Renal cortical epithelial cell (primary cell): ENCODE measurements at places on chromosomes 1 and 21.

GRCh38 chr1:35532497-35533223, 24.5 kb downstream of the KIAA0319L start:
- DNase-seq: no peak

GRCh38 chr1:24584171-24584647, 28.3 kb downstream of the NCMAP start:
- no peak for DNase-seq

DNA sequence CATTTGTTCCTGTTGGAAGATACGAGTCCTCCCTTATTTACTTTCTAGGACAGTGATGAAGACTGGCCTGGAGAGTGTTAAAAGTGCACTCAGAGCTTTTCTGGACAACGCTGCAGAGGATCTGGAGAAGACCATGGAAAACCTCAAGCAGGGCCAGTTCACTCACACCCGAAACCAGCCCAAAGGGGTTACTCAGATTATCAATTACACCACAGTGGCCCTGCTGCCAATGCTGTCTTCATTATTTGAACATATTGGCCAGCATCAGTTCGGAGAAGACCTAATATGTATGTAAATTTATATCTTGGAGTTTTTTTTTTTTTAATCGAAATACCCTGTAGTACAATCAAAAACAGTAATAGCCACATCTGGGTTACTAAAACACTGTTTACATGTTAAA, 190.5 kb downstream of the ZP4 start:
- DNase-seq: no peak

DNA sequence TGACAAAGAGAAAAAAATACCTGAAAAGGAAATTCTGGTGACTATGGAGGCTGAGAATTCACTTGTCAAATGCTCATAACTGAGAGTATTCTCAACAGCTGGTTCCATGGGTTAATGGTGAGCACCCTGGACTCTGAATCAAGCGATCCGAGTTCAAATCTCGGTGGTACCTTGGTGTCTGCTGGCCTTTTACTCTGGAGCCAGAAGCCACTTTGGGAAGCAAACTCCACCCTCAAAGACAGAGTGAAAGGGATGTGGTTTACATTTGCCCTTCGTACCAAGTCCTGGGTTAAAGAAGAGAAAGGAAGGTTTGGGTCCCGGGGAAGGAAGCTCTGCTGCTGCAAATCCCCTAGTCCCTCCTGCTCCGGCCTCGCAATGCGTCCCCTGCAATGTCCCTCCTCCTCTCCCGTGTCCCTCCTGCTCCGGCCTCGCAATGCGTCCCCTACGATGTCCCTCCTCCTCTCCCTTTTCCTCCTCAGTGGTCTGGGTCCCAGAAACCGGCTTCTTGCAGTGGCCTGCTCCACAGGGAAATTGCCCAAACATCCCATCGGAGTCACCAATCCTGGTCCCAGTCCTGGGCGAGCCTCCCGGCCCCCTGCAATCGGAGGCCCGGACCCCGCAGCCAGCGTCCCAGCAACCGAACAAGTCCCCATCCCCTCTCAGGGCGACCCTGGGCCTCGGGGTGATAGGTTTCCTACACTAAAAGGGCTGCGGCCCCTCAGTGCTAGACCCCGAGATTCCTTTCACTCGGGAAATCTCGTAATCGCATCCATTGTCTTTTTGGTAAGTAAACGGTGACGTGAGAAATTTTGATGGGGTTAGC, 129.4 kb downstream of the PPIAL4G start:
- no peak for DNase-seq

DNA sequence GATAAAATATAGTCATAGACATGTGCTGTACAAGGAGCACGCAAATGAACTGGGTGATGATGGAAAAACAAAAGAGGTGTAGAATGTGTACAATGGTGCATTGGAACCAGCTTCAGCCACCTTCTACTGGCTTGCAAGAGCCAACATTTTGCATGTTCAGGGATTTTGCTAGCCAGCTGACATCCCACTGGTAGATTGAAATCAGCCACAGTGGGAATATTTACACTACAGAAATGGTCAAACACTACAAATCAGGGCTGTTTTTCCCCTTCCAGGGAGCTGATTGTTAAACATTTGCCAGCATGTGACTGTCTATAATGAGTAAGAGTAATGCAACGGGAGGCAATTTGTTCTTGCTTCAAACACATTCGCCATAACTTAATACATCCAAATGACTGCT, 23.2 kb downstream of the PMVK start:
- DNase-seq: no peak

DNA sequence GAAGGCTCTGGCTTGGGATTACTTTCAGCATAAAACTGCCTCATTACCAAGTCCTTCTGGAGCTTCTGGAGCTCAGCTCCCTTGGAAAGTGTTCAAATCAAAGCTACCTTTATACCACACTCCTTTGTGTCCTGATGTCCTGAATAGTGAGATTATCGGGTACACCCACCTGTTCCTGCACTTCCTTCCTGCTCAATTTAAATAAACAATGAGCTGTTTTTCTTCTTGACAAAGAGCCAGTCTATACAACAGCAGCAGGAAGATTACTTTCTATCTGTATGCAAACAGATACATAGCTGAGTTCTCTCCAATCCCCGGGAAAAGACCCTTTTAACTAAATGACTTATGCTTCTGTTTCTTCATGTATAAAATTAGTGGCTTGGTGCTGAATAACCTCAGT, 258.0 kb upstream of the FMN2 start:
- no peak for DNase-seq

DNA sequence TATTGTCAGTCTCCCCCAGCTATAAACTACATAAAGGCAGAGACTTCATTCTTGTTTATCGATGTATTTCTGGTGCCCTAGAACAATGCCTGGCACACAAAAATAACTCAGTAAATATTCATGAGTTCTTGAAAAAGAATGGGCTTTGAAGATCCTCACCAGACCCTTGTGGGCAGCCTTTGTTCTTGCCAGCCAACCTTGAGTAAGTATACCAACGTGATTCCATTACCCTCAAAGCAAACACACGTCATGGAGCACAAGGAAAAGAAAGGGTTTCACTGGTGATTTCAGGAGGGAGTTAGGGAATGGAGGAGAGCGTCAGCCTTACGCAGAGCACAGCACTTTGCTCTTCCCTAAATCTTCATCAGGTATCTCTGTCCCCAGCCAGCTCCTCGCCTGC, 29.4 kb downstream of the NMNAT2 start:
- no peak for DNase-seq
